Stimulated activated CD4-positive, alpha-beta T cell treated with anti-CD3 and anti-CD28 coated beads, TNF-alpha, amount 100 ng/mL, for 24 hours (primary cell): ENCODE measurements at places on chromosomes 16 and 17.

DNA sequence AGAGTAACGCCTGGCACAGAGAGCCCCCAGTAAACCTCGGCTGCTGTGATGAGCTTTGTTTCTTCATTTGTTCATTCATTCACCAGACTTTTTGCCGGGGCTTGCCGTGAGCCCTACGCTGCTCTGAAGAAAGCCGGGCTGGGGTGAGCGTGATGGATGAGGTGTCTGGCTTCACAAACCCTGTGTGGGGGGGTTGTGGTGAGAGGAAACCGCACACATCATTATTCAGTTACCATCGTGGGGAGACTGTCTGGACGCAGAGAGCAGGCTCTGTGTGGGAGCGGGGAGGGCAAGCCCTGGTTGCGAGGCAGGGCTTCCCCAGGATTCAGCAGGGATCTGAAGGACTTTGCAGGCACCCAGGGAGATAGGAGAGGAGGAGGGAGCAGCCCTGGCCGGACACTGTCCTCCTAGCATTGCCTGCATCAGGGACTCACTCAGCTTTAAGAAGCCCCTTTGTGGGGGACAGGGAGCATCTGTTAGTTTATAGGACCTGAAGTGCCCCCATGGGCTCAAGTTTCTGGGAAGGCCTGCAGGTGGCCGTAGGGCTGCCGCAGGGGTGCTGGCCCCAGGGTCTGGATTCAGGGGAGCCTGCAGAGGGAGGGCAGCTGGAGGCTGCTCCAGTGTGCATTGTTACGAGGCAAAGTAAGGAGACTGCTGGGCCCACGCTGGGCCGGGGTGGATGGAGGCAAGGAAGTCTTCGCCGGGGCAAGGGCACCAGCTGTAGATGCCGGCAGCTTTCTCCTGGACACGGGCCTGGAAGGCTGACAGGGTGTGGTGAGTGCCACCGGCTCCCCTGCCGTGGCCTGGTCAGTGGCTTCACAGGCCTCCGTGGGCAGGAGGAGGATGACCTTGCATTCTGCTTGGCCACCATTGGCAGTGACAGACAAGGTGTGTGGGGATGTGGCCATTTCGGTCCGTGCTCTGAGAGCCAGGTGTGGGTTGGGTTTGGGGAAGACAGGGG lies 334.5 kb downstream of the SEC14L1 start:
- peak; percentile 78 for DNase-seq

DNA sequence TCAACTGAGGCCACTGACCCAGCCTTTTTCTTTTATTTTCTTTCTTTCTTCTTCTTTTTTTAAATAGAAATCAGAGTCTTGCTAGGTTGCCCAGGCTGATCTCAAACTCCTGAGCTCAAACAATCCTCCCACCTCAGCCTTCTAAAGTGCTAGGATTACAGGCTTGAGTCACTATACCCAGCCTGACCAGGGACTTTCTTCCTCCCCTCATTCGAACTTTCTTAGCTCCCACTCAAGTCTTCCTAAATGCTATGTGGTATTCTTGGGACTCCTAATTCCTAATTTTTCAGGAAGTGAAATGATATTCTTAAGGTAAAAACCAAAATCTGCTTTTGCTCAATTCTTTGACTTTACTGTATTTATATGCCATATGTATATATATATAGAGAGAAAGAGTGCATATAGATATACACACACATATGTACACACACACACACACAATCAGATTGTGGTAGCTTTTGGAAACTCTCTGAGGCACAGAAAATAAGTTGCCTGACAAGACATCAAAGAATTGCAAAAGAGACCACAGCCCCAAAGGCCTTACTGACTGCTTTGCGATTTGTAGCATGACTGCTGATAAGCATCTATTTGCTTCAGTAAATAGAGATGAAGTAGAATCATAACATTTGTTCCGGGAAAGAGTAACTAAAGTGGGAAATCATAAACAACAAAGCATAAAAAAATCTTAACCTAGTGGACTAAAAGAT lies 9.5 kb upstream of the AMZ2 start:
- no peak for DNase-seq

GRCh38 chr17:74325743-74326379 lies at the start of gene KIF19:
KIF19 (plus strand) TSS chr17:74326226; CDS start chr17:74326350, 124 bp downstream.
- peak; percentile 38 for DNase-seq

GRCh38 chr16:29729116-29729521 lies 16.7 kb downstream of the C16orf54 start:
- DNase-seq = no peak

- DNase-seq = no peak
Measured at GRCh38 chr17:27352448-27353032, 58.6 kb downstream of the WSB1 start.

GRCh38 chr17:49224198-49224996 lies 6.2 kb downstream of the PHOSPHO1 start:
- DNase-seq = no peak

DNA sequence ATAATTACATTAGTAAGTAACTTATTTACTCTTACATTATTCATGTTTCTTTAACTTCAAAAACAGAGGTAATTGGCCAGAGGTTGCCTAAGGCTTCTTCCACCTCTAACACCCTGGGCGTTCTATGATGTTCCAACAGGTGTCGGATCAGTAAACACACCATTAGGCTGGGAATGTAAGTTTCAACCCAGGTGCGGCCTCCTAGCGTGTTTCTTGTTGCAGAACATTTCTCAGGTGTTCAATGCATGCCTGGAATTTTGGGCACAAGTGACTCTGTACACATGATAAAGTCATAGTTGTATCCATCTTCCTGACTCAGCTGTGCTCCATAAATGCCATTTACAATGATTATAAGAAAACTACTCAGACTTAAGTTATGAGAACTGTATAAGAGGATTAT lies 1.0 kb downstream of the KRTAP2-2 start:
- no peak for DNase-seq

DNA sequence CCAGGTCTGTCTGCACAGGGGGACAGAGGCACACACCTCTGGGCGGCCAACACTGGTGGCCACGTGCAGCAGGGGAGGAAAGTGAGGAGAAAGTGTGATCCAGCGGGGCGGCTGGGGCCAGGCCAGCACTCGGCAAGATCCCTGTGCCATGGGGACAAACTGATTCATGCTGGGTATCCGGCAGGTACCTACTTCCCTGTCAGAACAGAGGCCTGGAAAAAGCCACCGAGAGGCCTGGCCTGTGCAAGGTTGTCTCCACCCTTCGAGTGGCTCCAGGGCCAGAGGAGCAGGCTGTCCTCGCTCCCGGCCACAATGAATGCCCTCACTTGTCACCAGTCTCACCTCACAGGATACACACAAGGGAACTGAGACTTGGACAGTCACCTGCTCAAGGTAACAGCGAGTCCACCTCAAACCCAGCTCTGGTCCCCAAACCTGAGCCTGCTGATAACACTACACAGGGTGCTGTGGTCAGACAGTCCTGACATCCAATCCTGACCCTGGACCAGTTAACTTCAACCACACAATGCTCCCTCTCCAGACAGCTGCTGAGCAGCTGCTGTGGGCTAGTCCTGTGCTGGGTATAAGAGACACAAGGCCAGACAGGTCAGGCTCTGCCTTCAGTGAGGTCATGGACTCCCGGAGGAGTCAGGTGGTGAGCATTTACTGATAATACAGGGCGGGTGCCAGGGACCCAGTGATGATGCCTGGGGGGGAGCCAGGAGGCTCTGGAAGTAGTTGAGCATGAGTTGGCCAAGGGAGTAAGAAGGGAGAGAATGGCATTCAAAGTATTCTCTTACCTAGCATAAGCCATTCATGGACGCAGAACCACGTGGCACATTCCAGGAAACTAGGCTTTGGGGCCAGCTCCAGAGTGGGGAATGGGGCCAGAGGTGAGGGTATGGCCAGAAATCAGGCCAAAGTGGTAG lies 53.0 kb downstream of the VAC14 start:
- no peak for DNase-seq

DNA sequence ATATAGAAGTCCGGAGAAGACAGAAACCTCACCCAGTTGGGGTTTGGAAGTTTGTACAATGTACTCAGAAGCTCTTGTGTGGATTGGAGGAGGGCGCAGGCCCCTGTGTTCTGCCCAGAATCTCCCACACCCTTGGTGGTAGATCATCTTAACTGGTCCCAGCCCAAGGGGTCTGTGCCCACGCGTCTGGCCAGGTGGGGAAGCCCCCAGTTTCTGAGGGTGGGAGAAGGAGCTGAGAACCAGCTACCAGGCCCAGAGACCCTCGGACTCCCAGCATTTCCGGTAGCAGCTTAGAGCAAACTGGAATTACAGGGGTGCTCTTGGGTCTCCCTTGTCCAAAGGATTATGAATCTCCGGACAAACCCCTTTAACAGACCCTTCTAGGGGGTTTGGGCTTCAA lies 2.3 kb upstream of the PPP1R9B start:
- DNase-seq = no peak

DNA sequence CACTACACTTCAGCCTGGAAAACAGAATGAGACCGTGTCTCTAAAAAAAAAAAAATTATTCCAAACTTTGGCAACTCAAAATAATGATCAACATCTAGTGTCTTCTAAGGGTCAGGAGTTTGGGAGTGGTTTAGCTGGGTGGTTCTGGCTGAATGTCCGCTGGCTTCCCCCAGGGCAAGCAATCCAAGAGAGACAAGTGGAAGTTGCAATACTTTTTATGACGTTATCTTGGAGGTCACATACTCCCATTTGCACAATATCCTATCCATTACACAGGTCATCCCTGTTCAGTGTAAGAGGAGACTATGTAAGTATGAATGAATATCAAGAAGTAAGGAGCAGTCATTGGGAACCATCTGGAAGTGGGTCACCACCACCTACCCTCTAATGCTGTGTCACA lies 15.2 kb upstream of the CLEC3A start:
- DNase-seq = no peak
